Activated effector memory CD4-positive, alpha-beta T cell treated with anti-CD3 and anti-CD28 coated beads, Interleukin-2, amount 50 U/mL, for 16 hours (primary cell): ENCODE measurements at places on chromosomes 3 and 15.

- DNase-seq, result no peak
These were observed 39.0 kb downstream of the TSC22D2 start for GRCh38 chr3:150447084-150447483.

GRCh38 chr3:184602372-184603150 is 41.0 kb downstream of the EPHB3 start:
- DNase-seq, result no peak

GRCh38 chr3:136925425-136926190 is 32.2 kb upstream of the IL20RB start:
- DNase-seq, result no peak

DNA sequence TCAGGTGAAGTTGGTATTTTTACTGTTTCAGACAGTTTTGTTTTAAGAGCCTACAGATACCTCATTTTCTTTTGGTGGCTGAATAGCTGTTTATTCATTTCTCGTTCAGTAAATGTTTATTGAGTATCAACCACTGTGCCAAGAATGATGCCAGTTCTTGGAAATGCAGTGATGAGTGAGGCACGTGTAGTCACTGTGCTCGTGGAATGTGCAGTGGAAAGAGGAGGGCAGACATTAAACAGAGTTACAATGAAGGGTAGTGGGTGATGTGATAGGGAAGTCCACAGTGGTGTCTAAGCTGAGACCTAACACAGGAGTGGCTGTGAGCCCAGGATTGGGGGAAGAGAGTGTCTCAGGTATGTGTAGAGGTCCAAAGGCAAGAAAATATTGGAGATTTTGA is 73.7 kb downstream of the ARHGEF26 start:
- DNase-seq, result no peak

DNA sequence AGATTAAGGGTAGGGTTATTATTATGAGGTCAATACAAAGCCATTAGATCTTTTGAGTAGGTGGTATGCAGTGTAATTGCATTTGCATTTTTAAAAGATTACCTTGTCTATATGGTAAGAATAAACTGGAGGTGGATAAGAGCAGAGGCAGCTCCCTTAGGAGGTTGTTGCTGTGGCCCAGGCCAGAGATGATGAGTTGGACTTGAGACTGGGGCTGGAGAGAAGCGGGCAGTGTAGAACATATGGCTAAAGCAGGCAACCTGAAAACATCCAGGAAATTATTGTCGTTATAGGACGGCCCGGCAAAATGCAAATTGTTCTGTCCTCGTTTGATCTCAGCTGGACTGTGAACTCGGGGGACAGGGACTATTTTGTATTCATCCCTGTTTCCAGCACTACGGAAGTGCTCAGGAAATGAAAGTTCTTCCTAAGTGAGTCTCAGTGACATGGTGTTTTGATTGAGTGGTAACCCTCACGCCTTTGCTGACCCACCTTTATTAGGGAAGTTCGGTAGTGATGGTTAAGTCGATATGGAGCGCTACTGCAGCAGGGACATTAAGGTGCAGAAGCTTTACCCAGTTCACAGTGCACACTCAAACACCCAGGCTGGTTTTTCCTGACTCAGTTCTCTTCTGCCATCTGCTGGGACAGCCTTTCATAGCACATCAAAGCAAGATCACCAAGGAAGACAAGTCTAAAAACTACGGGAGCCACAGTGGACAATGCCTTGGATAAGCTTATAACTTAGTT is 27.2 kb upstream of the VPS33B start:
- DNase-seq, result peak; percentile 75

DNA sequence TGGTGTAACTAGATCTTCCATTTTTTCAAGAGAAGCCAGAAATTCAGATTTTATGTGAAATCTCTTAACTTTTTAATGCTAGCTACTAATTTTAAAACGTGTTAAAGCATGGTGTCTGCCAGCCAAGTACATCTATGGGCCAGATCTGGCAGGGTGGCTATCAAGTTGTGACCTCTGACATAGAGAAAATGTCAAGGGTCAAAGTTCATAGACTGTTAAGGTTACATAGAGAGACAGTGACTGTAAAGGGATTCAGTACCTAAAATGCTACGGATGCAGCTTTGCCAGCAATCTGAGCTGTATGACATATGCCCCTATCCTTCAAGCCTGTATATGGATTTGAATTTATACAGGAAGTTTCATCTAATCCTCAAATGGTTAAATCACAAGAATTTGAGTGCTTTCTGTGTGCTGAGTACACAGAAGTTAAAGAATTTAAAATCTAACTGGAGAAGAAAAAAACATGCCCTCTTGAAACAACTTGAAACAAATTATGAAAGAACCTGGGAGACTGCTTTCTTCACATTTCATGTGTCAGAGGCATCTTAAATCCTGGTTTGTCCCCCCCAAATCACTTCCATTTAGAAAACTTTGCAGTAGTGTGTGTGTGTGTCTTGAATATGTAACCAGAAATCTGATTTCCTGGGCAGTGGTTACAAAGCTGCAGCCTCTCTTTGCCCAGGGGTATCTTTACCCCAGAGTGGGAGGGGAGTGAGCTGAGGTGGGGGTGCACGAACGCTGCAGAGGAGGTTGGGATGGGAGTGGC is 895 bp upstream of the ARHGAP31 start:
- no peak for DNase-seq

DNA sequence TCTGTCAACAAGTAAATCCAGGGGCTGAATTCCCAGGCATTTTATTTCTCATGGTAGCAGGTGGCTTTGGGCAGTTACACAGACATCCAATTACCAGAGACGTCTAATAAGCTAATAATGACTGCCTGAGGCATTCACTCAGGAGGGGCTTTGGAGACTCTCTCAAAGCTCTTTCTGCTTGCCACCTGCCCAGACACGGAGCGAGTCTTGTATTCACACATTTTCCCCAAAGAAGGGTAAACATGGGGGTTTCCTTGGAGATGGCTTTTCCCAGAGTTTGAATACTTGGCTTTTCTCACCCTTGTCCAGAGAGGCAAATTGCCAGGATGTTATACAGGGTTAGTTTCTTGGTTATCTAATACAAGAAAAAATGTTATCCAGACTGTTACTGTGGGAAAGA is 132.6 kb downstream of the DIPK2A start:
- no peak for DNase-seq

- peak; percentile 55 for DNase-seq
These were observed 18.8 kb upstream of the PLXND1 start for GRCh38 chr3:129625072-129625874.

- DNase-seq, result no peak
These were observed 5.7 kb downstream of the TMEM207 start for GRCh38 chr3:190444006-190444405.

- DNase-seq, result no peak
These were observed 91.0 kb upstream of the RPL32 start for GRCh38 chr3:12932347-12932746.

- DNase-seq, result no peak
These were observed 100.5 kb downstream of the HMG20A start for GRCh38 chr15:77521206-77521605.

GRCh38 chr15:41207687-41208448 is 22.7 kb downstream of the EXD1 start:
- no peak for DNase-seq

DNA sequence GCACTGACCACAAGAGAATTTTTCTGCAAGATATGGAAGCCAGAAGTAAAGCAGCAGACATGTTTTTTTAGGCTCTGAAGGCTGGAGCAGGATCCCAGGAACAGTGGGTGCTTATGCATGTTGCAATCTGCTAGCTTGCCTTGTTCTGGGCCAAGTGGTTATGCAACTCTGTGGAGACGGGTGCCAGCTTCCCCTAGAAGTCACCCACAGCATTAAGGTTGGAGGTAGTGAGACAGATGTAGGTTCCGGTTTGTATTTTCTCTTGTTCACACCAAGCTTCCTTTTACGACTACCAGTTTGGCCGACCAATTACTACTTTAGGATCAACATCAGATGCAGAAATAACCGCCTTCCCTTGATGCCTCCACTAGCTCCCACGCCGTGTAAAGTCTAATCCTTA is 11.1 kb downstream of the DPH3 start:
- DNase-seq, result no peak

- no peak for DNase-seq
These were observed 198.7 kb upstream of the CHRNA7 start for GRCh38 chr15:31831596-31831995.

DNA sequence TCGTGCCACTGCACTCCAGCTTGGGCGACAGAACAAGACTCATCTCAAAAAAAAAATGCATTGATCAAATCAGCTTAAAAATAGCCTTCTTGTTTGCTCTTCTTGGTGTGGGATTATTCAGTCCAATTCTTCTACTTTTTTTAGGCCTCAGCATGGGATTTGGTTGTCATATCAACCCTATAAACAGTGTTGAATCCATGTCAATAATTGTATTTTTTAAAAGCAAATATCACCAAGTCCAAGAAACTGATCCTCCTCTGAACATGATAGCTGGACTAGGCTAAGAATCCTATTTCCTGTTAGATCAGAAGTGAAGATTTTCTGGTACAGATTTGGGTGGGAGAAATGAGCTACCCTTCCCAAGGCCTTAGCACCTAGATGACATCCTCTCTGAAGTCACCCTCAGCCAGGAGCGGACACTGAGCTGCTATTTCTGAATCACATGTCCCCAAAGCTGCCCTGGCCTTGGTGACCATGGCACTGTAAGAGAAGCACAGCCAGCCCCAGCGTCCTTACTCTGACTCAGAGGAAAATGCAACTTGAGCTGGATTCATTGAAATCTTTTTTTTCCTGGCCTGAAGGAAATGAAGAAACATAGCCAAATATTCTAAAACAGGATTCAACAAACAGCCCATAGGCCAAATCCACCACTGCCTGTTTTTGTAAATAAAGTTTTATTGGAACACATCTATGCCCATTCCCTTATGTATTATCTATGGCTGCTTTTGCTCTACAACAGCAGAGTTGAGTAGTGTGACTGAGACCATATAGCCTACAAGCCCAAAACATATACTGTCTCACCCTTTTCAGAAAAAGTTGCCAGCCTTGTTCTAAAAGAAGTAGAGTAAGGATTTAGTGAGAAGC is 215.9 kb upstream of the CTDSPL start:
- DNase-seq, result no peak

DNA sequence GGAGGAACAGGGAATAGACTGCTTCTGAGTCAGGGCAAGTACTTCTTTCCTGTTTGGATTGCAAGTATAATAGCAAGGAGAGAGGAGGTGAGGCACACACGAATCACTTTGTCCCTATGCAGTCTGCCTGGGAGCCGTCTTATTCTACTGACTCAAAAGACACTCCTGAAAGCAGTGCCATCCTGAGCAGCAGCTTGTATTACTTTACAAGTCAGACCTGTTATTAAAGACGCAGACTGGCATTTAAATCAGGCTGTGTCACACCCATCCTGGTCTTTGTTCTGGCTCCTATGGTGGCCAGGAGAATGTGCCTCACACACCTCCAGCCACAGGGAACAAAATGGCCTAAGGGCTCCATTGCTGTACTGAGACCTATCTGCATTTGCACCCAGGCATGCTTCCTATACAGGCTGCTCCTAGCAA is 17.9 kb upstream of the SQOR start:
- no peak for DNase-seq

- no peak for DNase-seq
These were observed 1.5 kb downstream of the ACAD11 start for GRCh38 chr3:132657869-132658747.

GRCh38 chr3:72151465-72152238 is 366.7 kb upstream of the PROK2 start:
- no peak for DNase-seq

DNA sequence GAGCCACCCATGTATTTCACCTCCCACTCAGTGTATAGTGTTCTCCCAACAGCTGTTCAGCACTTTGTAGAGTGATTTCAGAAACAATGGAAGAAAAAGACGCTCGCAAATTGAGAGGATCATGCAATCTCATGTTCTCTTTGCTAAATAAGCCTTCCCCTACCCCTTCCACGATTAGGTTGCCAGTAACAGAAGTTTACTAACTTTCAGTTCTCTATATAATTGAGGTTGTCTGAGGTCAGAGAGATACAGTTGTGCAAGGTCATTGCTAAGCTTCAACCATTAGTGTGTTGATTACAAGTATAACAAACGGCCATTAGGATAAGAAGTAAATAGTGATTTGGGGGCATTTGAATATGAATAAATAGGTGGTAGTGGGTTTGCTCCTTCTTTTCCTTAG is 99.6 kb downstream of the TUSC7 start:
- no peak for DNase-seq

- DNase-seq, result no peak
These were observed 546.8 kb downstream of the GBE1 start for GRCh38 chr3:81214631-81215030.

DNA sequence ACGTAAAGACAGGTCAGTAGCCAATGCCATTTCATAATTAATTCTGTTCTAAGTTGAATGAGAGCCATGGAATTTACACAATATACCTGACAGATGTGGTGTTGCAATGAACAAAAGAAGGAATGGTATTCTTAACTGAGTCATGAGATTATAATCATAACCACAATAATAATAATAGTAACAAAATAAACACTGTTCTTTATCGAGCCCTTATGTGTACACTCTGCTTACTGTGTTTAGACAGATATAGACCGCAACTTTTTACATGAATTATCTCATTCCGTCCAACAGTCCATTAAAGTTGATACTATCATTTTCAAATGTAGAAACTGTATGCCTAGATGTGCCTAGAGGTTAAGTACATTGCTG is 28.2 kb upstream of the SCAANT1 start:
- no peak for DNase-seq

GRCh38 chr15:76341366-76342057 is 4.9 kb downstream of the ISL2 start:
- no peak for DNase-seq

DNA sequence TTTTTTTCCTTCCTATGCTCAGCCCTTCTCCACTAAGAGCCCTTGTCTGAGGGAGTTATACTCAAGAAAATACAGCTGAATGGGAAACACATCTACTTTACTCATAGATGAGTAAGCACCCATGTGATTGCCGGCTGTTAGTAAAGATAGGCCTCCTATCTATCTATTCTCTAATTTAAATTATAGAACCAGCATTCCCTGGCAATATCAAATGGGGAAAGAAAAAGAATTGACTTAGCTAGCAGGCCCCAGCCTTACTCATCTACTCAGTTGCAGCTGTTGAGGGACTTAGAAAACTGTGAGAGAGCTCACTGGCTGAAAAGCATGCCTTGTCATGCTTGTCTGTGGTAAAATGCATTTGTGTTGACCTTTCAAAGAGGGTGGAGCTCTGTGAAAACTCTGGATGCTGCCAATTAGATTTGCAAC is 116.9 kb upstream of the LRRFIP2 start:
- DNase-seq, result no peak

DNA sequence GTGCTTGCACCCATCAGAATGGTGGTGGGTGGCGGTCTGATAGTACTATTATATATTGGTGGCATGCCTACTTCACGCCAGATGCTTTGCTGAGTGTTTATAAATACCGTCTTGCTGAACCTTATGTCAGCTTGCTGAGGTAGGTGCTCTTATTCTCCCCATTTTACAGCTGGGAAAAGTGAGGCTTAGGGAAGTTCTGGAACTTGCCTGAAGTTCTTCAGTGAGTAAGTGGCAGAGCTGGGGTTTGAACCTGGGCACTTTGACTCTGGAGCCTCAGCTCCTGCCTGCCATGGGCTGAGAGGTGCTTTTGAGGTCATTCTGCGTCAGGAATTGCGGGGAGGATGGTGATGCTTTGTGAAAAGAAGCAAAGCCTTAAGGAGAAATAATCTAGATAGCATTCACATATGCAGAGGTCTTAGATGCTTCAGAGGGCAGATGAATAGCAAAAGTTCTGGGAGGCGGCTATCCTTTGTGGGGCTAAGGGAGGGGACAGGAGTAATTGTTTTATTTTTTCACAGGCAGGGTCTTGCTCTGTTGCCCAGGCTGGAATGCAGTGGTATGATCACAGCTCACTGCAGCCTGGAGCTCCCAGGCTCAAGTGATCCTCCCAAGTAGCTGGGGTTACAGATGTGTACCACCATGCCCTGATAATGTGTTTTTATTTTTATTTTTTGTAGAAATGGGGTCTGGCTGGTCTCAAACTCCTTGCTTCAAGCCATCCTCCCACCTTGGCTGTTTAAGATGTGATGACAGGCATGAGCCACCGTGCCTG is 18.5 kb downstream of the ITPR1 start:
- DNase-seq, result no peak
